ENCODE measurements at places on chromosomes 2 and 18.
A peak's percentile ranks its signal among the peaks of the same experiment; 100 is the strongest.

GRCh38 chr2:40363631-40364030 lies 88.3 kb downstream of the SLC8A1 start:
- no peak for DNase-seq

- DNase-seq: no peak
Measured at GRCh38 chr2:226733189-226733858, 66.3 kb downstream of the IRS1 start.

DNA sequence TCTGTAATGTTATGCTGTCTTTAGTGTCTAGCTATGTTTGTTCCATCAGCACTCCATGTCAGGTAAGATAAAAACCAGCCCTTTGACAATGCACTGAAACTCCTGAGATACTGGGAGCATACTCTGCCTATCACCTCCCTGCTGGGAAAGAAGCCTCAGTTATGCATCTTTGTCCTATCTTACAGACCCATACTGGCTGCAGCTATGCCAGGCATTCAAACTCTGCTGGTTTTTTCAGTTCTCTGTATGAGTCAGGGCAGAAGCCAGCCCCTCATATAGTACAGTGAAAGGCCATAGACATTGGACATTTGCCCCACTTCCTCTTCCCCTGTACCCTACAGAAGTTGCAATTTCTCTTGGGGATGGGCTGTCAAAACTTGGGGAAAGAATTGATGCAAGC lies 181.1 kb upstream of the RGPD4 start:
- no peak for DNase-seq

DNA sequence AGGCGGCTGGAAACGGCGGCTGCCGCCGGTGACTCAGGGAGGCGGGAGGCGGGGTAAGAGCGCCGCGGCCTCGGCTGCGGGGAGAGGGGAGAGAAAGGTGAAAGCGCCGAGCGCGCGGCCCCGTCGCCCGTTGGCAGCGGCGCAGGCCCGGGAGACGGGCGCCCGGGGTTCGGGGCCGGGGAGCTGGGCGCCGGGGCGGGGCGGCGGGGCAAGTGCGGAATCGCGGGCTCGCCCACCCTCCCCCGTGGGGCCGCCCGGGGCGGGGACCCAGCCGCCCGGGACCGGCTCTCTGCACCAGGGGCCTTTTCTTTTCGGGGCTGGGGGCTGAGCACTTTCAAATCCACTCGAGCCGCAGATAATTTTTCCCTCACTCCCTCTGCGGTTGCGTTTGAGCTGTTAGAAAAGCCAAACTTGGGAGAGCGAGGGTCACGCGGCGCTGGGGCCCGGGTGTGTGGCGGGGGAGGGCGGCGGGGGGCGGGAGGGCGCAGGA lies 266 bp downstream of the KDM3A start:
- no peak for DNase-seq

- no peak for DNase-seq
Measured at GRCh38 chr2:239322416-239323086, 78.3 kb downstream of the HDAC4 start.

DNA sequence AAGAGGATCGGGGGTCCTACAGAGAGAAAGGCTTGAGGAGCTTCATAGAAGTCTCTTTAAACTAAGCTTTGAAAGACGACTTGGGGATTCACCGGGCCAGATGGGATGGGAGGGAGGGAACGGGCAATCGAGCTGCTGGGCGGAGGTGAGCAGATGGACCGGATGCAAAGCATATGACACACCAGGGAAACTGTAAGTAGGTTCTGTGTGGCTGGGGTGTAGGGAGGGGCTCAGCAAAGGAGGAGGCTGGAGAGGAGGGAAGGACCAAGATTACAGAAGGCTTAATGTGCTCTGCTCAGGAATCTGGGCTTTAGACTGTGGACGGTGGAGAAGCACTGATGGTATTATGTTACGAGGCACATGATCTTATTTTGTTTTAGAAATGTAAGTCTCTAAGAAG lies 131.5 kb downstream of the MAIP1 start:
- DNase-seq: no peak

- no peak for DNase-seq
Measured at GRCh38 chr2:149314687-149315086, 15.7 kb upstream of the LYPD6 start.

DNA sequence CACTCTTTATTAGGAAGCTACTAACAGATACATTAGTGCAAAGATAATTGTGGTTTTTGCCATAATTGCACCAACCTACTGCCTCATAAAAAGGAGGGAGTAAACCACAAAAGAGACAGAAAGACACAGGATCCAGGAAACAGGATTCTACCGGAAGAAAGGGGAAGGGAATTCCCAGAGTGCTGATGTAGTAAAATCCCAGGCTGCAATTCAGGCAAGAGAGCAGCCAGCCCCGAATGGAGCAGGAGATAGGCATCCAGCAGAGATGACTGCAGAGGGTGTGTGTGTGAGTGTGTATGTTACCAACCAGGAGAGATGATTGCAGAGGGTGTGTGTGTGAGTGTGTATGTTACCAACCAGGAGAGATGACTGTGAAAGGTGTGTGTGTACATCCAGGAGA lies 84.4 kb downstream of the KCNS3 start:
- no peak for DNase-seq

DNA sequence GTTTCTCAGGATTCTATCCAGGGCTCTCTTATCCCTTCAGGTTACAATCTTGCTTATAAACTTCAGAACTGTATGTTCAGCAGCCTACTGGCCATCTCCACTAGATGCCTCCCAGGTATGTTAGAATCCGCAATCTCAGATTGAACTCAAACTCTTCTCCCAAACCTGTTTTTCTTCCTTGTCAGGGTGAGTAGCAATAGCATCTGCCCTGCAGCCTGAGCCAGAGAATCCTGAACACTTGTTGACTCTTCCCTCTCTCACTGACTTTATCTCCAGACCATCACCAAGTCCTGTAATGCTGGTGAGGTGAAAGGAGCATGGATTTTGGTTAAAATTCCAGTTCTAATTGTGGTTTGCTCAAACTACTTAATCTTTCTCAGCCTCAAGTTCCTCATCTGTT lies 82.6 kb upstream of the ALPP start:
- DNase-seq: no peak

GRCh38 chr2:205930209-205930608 lies 155.8 kb downstream of the INO80D start:
- no peak for DNase-seq

- DNase-seq: no peak
Measured at GRCh38 chr2:190698895-190699294, 50.0 kb downstream of the NAB1 start.

GRCh38 chr2:85887566-85888019 lies 1.2 kb downstream of the ST3GAL5 start:
- peak; percentile 57 for DNase-seq

- no peak for DNase-seq
Measured at GRCh38 chr18:11989966-11990380, 8.7 kb downstream of the IMPA2 start.

GRCh38 chr2:158414538-158414937 lies 42.0 kb downstream of the CCDC148 start:
- DNase-seq: no peak

DNA sequence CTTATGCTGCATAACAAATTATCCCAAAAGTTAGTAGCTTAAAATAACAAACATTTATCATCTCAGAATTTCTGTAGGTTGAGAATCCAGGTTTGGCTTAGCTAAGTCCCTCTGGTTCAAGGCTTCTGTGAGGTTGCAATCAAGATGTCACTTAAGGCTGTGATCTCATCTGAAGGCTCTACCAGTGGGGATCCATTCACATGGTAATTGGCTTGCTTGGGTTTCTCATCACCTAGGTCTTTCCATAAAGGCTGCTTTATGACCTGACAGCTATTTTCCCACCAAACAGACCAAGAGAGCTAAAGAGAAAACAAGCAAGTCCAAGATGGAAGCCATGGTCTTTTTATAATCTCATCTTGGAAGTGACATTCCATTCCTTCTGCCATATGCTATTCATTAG lies 137.3 kb downstream of the DTNA start:
- no peak for DNase-seq

DNA sequence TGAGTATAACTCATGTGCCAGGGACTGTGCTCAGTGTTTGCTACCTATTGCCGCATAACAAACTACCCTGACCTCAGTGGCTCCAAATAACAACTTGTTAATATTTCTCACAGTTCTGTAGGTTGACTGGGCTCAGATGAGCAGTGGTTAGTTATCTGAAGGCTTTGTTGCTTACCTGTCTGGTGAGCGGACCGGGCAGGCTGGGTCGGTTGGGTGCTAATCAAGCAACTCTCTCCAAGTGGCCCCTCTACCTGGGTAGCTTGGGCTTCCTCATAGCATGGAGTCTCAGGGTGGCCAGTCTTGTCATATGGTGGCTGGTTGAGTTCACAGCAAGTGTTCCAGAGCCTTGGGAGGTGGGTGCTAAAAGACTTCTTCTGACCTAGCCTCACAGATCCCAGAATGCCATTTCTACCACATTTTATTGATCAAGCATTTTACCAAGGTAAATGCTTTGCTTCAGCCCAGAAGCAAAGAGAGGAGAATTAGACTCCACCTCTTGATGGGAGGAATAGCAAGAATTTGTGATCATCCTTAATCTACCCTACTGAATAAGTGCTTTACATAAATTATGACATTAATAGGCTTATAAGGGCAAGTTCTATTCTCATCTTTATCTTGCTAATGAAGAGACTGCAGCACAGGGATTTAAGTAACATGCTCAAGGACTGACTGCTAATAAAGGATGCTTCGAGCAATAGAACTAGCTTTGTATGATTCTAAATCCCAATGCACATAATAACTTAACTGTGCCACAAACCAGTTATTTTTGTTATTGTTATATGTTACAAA lies 16.9 kb downstream of the RAB31 start:
- no peak for DNase-seq

DNA sequence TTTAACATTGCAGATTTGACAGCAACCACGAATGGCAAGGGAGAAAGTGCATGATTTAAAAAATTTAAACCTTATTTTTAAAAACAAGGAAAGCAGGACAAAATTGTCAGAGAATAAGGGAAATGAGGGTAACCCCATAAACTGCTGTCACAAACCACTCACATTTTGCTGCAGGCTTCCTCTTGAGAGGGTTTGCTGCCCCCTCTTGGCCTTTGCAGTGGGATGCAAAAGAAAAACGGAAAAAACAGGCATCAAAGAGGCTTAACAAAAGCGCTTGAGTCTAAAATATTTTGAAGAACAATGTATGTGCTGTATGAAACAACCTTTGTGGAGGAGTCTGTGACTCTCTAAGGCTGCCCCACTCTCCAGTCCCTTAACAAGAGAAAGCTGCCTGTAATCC lies 91.6 kb downstream of the TMX3 start:
- no peak for DNase-seq

GRCh38 chr2:37617119-37617892 lies 54.1 kb downstream of the CDC42EP3 start:
- DNase-seq: no peak

- DNase-seq: no peak
Measured at GRCh38 chr18:6396847-6397246, 17.9 kb downstream of the L3MBTL4 start.

DNA sequence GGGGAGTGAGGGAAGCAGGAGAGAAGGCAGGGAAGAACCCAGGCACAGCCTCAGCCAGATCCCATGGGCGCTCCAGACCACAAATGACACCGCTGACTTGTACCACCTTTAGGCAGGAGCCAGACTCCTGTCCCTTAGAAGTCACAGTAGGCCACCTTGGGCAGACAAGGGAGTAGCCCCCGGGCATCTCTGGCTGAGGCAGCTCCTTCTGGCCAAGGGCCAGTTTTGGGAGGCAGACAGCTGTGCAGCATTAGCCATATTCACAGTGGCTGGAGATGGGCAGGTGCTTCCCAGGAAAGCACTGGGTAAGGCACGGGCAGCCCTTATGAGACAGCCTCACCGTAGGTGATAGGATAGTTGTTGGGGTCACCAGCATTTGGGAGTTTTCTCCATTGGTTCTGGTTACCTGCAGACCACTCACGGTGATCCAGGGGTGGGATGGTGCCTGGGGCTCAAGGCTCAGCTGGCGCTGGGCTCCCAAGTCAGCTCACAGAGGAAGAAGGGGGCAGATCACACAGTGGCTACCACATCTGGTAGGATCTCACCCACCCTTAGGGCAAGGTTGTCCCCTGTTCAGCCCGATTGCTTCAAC lies 2.1 kb downstream of the ASTL start:
- DNase-seq: no peak

- no peak for DNase-seq
Measured at GRCh38 chr2:74066491-74067203, 81.1 kb downstream of the BOLA3 start.

GRCh38 chr18:3213300-3214059 lies 6.3 kb downstream of the MYOM1 start:
- no peak for DNase-seq

DNA sequence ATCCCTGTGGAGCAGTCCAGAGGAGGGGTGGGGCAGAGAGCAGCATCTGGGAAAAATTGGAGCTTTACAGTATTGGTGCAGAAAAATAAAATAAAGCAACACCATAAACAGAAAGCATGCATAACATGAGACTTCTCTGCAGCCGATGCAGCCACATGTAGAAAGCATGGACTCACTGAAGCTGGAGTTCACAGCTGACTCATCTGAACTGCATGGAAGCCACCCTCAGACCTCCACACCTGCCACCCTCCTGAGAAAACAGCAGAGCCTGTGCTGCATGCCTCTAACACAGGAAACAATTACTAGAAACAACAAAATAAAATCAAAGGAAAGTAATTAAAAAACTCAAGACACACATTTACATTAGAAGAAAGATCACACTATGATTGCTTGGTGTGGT lies 169.4 kb upstream of the ALKAL2 start:
- no peak for DNase-seq

GRCh38 chr2:153169609-153170008 lies 309.0 kb downstream of the RPRM start:
- DNase-seq: no peak

GRCh38 chr2:57987835-57988573 lies 58.6 kb upstream of the VRK2 start:
- no peak for DNase-seq

DNA sequence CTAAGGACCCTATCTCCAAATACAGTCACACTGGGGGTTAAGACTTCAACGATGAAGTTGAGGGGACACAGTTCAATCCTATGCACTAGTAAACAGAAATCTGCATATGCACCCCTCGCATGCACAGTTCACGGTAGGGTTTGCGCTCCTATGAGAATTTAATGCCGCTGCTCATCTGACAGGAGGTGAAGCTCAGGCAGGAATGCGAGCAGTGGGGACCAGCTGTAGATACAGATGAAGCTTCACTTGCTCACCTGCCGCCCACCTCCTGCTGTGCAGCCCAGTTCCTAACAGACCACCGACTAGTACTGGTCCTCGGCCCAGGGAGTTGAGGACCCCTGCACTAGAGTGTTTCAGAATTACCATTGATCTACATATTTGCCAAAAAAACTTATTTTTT lies 40.0 kb upstream of the FAHD2A start:
- no peak for DNase-seq

- DNase-seq: no peak
Measured at GRCh38 chr2:113091231-113091896, 23.6 kb downstream of the IL1F10 start.

GRCh38 chr2:202530038-202530437 lies 104.7 kb upstream of the FAM117B start:
- DNase-seq: no peak

- no peak for DNase-seq
Measured at GRCh38 chr2:230498506-230499107, 82.6 kb downstream of the SP100 start.

GRCh38 chr2:54569745-54570301 lies 113.7 kb downstream of the SPTBN1 start:
- no peak for DNase-seq
